ENCODE measurements at places on chromosomes 2 and 18.

DNA sequence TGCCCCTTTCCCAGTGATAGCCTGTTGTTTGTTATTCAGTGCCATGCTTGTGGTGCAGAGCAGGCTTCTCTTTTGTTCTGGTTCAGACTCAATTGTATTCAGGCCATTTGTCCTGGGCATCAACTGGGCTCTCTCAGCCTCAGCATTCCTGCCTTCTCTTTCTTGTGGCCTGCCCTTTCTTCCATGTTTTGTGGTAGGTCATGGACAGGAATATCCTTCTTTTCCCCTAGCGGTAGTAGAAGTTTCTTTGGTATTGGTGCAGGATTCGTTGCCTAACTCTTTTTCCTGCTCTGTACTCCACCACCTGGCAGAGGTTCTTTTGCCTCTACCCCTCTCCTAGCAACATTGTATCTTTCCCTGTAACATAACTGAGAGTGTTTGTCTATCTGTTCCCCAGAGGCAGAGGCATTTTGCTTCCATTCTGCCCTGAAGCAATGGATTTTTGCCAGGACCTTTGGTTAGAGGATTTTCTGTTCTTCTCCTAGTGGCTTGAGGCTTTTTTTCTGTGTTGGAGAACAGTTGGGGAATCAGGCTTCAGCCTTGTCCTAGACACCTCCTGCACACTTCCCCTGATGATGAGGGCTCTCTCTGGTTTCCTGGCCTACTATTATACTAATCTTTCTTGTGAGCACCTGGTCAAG lies 68.5 kb downstream of the NCOA1 start:
- DNase-seq = no peak

GRCh38 chr2:234825616-234826015 lies 126.2 kb upstream of the SH3BP4 start:
- DNase-seq = no peak

DNA sequence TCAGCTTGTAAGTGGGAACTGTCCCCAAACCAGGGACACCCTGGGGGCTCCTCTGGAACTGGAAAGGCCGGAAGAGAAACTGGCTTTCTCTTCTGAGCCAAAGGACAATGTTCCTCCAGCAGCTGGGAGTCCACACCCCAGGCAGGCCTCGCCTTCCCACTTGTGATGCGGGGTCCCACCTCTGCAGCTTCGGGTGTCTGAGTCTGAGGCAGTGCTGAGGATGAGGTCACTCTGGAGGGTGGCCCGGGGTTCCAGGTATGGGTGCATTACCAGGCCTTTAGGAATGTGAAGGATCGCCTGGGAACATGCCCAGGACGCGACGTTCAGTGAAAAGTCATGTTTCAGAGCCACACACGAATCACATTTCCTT lies 18.2 kb upstream of the BOK start:
- no peak for DNase-seq

- no peak for DNase-seq
Measured at GRCh38 chr2:199207011-199207410, 250.7 kb downstream of the SATB2 start.

DNA sequence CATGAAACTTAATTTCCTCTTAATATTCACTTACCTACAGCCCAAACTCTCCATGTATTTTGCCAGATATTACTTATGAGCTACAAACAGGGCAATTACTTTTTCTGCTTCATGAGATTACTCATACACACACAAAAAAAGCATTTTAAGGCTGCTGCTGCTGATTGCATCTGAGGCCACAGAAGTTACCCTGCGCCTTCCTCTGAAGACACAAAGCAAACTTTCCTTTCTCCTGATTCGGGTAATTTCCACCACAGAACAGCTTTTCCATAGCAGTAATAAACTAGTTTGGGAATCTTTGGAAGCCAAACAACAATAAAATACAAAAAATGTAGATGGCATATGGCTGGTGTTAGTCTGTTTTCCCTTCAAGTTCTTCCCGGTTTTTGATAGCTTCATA lies 6.2 kb downstream of the TTC32 start:
- no peak for DNase-seq

DNA sequence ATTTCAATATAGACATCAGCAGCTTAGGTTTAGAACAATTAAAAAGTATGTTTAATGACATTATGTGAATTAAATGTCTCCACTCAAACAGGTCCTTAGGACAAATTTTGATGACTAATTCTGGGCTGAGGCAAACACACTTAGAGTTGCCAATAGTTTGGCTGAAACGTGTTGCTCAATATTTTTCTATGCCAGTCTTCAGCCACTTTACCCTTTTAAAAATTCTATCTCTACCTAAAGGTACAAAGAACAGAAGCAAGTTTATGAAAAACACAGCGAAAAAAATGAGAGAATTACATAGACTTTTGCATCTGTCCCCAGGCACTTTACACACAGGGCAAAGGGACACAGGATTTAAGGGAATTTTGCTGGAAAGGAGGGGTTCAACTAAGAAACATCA lies 4.5 kb downstream of the IDH1 start:
- no peak for DNase-seq

- DNase-seq = no peak
Measured at GRCh38 chr18:66280470-66280869, 323.4 kb downstream of the CDH19 start.

Data from NCI-H524 (cell line).